Activated T-cell treated with anti-CD3 and anti-CD28 coated beads for 4 hours (primary cell): ENCODE measurements at places on chromosomes 13 and 19.
A peak's percentile ranks its signal among the peaks of the same experiment; 100 is the strongest.

GRCh38 chr19:14442891-14443631 is 10.0 kb downstream of the PKN1 start:
- no peak for DNase-seq

GRCh38 chr13:94825507-94825906 is 113.2 kb upstream of the SOX21 start:
- no peak for DNase-seq

GRCh38 chr13:111975539-111976473 is 91.1 kb upstream of the SOX1 start:
- DNase-seq = no peak

DNA sequence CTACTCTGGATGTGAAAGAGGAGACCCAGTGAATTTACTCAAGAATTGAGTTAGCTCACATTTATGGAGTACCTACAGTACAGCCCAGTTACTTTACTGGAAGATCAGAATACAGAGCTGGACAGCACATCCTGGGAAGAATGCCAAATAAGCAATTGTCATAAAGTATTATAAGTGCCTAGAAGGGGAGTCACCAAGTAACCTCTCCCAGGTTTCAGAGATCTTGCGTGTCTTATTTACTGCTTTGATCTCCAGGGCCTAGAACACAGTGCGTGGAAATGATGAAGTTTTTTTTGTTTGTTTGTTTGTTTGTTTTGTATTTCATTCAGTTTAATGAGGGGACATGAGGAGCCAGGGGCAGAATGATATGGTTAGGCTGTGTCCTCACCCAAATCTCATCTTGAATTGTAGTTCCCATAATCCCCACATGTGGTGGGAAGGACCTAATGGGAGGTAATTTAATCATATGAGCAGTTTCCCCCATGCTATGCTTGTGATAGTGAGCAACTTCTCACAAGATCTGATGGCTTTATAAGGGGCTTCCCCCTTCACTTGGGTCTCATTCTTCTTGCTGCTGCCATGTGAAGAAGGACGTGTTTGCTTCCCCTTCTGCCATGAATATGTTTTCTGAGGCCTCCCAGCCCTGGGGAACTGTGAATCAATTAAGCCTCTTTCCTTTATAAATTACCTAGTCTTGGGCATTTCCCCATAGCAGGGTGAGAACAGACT is 5.2 kb downstream of the GARRE1 start:
- no peak for DNase-seq

DNA sequence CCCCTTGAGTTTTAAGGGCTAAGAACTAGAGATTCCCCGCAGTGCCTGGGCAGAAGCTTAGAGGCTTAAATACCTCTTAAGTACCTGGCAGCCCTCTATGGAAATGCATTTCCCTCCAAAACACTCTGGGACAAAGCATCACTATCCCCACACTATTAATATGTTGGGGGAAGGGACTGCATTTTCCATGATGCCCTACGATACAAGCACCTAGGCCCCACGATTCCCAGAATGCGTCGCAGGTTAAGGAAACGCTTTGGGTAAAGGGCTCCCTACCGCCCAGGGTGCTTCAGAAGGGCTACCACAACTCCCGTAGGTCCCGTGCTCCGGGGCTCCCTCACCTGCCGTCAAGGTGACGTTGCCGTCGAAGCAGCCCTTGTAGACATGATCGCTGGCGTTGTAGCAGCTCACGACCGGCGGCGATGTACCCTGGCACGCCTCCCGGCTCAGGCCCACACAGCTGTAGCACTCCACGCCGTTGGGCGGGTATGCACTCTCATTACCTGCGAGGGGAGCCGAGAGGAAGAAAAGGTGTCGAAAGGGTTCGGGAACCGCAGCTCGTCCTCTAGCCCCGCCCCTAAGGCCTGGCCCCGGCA is 2.5 kb downstream of the LYPD3 start:
- no peak for DNase-seq

DNA sequence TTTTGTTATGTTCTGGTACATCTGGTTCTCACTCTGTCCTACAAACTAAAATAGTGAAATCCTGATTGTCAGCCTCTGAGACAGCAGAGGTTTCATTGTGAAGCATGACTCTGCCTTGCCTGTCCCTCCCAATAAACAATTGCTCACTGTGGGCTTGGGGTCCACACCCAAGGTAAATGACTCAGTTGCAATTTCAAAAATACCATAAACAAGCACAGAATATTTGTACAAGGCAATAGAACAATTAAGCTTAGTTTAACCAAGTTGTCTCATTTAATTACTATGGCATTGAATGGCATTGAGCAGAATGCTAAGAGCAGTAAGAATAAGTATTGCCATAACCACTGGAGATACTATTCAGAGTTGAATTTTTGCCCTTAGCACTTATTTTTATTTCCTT is 353.6 kb downstream of the SPRY2 start:
- no peak for DNase-seq

GRCh38 chr19:37654629-37655300 is 500 bp downstream of the ZFP30 start:
- DNase-seq = peak; percentile 3

DNA sequence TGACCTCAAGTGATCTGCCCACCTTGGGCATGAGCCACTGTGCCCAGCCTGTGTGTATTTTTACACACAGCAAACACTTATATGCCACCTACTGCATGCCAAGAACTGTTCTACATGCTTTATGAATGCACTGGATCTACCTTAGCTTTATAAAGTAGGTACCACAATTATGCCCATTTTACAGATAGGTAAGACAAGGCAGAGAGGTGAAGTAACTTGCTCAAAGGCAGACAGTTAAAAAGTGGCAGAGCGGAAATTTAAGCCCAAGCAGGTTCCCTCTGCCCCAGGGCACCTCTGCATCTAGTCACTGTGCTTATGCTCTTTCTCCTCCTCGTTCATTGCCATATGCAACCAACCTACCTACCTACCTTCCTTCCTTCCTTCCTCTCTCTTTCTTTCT is 10.5 kb downstream of the ADAMTS10 start:
- DNase-seq = no peak

- DNase-seq = no peak
Observed at GRCh38 chr13:24039621-24040475, 120.7 kb upstream of the SPATA13 start.

- no peak for DNase-seq
Observed at GRCh38 chr13:61774903-61775302, 359.3 kb upstream of the PCDH20 start.

GRCh38 chr19:31313291-31314030 is 35.8 kb downstream of the TSHZ3 start:
- no peak for DNase-seq

GRCh38 chr13:108220041-108220440 is 1.8 kb downstream of the ABHD13 start:
- peak; percentile 13 for DNase-seq

DNA sequence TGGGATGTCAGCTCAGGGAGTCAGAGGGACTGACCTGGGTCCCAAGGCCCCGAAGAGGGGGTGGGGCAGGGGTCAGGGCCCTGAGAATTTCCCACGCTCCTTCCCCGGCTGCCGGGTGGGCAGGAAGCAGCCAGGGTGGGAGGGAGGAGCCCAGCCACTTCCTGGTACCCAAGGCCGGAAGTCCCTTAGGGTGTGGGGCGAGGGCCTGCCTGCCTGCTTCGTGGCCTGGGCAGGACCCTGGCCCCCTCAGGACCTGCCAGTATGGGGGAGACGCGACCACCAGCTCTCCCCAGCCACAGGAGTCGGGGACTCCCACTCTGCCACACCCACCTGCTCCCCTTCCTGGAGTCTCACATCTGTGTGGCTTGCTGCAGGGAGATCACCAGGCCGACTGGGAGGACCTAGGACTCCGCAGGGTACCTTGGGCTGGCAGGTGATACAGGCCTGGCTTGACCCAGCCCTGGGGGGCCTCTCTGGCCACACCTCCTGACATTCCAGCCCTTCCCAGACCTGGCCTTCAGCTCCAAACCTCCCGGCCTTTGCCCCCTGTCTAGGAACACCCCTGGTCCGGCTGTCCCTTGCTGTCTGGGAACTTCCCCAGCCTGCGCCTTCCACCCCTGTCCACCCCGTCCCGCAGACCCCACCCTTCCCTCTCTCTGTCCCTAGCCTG is 9.8 kb upstream of the CIRBP start:
- peak; percentile 50 for DNase-seq

DNA sequence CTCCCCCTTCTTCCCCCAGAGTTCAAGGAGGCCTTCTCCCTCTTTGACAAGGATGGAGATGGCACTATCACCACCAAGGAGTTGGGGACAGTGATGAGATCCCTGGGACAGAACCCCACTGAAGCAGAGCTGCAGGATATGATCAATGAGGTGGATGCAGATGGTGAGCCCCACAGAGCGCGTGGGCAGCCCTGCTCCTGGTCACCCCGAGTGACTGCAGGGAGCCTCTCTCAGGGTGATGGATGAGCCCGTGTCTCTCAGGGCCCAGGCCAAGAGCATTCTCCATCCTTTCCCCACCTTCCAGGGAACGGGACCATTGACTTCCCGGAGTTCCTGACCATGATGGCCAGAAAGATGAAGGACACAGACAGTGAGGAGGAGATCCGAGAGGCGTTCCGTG is 7.0 kb downstream of the CALM3 start:
- no peak for DNase-seq

GRCh38 chr19:46241626-46242025 is 12.1 kb downstream of the IGFL1 start:
- DNase-seq = no peak

DNA sequence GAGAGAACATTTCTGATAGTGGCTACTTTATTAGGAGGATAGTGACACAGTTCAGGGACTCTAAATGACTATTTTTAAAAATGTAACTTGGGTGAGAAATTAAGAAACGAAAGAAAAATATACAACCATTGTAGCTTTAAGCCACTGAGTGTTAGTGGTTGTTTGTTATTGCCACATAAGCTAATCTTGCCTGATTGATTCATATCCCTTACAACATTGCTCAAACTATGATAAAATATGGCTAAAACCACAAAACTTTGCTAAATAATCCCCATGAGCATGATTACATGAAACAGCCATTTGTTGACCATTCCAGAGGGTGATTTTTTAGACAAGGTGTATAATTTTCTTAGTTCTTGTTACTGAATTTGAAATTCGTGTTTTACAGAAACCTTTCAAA is 343.4 kb downstream of the SLITRK5 start:
- DNase-seq = no peak

GRCh38 chr13:30870049-30870884 is 35.8 kb upstream of the MEDAG start:
- DNase-seq = no peak

GRCh38 chr19:57656346-57656745 is 12.4 kb upstream of the ZSCAN4 start:
- DNase-seq = no peak

GRCh38 chr19:34291235-34291634 is 36.9 kb downstream of the GARRE1 start:
- no peak for DNase-seq

DNA sequence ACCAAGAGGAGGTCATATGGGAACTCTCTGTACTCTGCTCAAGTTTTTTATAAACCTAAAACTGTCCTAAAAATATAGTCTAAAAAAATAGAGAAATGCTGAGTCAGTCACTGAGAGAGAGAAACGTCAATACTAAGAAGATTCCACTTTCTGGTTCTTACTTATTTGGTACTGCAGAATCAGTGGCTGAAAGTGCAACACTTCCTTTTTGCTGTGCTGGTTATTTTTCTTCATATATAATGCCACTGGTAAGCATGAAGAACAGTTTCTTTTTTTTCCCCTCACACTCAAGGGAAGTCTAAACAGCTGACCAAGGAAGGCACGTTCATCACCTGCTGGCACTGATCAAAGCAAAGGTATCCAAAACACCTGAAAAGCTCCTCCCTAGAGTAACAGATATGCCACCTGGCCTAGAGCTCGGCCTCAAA is 44.3 kb upstream of the N4BP2L1 start:
- DNase-seq = no peak

DNA sequence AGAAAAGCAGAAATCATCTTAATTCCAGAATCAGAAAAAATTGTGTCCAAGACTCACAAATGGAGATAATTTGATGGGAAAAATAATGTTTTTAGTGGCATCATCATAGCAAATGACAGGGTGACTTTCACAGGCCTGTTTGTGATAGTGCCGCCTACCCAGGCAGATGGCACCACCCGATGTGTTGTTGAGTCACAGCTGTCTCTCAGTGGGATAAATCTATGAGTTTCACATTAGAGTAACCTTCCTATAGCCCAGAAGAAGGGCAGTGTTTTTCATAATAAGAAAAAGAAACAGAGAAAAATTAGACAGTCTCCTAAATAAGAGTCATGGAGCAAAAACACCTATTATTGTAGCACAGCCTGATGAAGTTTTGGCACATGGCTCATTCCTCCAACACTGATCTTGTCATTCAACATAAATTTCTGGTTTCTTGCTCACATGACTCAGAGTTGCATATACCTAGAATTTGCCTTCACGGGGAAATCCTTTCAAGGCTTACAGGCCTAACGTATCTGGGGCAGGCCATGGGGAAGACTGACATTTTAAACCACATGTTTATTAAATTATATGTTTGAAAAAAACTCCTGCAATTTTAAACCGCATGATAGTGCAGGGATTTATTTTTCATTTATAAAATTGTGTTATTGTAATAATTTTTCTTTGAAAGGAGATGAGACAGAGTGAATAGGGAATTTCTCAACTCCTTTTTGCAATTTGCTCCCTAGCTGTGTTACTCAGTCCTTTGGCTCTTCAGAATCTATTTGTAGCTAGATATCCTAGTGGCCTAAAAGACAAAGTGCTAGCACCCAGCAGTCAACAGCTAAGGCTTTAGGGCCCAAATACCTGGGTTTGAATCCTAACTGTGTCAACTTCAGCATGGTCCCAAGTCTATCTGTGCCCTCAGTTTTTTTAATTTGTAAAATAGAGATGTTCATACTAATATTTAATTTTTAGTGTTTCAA is 393.7 kb downstream of the NDFIP2 start:
- no peak for DNase-seq

DNA sequence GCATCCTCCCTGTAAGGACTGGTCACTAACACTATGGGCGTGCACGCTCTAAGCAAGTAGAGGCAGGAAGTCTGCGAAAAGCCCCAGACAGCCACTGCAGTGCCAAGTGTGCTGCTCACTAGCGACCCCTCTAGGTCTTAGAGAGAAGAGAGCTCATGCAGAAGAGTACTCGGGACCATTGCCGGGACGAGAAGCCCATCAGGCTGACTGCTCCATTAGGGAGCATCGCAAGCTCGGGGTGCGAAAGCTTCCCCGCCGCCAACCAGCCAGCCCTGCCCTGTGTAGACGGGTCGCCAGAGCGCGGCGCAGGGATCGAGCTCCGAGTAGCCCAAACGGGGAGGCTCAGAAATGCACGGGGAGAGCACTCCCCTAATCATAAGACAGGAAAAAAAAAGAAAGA is 16.6 kb downstream of the POU4F1 start:
- DNase-seq = no peak

GRCh38 chr13:20938302-20938701 is 35.8 kb upstream of the XPO4 start:
- no peak for DNase-seq
